IMR-90 (cell line): ENCODE measurements at places on chromosomes 2 and 18. TPM values are rescaled to one million over a fixed set of nuclear protein-coding genes. Genes with fewer than 3 reads are reported as not detected.
A peak's percentile ranks its signal among the peaks of the same experiment; 100 is the strongest.

Gene WDR75
- polyA plus RNA-seq, result 17.6 and 21.7 TPM in 2 replicates

DNA sequence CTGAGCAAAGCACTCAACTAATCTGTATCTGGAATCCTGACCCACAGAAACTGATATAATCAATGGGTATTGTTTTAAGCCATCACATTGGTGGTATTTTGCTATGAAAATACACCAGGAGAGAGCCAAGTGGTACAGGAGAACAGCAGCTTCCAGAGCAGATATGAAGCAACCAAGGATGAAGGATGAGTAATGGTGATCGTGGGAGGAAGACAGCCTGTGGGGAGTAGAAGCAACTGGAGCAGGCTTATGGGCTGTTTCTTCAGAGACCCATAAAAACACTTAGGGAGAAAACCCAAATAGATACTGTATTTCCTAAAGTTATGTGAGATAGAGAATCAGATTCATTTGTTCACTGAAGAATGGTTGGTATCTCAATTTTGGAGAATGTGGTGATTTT is 330.8 kb downstream of the NUP35 start:
- no peak for DNase-seq

DNA sequence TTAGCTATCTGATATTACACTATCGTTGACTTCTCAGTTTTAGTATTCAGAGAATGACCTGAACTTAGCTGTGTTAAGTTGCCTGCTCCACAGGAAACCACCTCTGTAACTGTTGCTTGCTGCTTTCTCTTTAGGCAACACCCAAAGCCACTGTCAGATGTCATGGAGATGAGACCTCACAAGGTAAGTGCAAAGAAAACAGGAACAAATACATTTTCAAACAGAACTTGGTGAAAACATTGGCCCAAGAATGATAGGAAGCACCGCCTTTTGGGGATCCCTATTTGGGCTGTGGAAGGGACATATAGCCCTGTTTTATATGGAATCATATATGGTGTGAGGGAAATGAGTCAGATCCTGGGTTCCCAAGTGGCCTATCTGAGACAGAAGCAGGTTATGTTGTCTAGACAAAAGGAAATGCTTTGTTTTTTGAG is 143.4 kb downstream of the UBE2E3 start:
- no peak for DNase-seq

Gene SERPINB5
- polyA plus RNA-seq, result not detected in 2 replicates

Gene KCNF1
- 1.4 TPM in 2 replicates for polyA plus RNA-seq

Gene MAP4K4
- 80.8 and 89.4 TPM in 2 replicates for polyA plus RNA-seq

Gene TUBA3E
- not detected in 2 replicates for polyA plus RNA-seq

- DNase-seq, result no peak
Measured at GRCh38 chr2:227719641-227720040, 1.8 kb upstream of the SLC19A3 start.

DNA sequence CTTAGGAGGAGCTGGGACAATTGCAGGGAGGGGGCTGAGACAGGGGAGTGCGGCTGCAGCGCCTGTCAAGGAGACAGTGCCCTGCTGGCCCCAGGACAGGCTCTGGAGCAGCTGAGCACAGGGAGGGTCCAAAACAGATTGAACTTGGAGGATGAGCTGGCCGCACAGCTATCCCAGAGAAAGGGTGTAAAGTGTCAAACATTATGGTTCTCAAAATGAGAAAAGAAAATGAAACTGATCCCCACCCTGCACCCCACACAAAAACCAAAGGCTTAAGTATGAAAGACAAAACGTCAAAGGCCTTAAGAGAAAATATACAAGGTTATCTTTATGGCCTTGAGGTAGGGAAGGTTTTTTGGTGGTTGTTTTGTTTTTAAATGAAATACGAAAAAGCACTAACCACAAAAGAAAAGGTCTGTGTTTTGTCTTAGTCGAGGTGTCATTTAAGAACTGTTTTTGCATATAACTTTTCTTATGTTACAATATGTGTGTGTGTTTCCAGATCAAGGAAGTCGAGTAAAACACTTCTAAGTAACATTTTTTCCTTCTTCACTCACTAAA is 111.8 kb downstream of the HDAC4 start:
- DNase-seq, result no peak

Gene IL37
- 0.15 TPM in 1 of 2 replicates, not detected in the other for polyA plus RNA-seq

DNA sequence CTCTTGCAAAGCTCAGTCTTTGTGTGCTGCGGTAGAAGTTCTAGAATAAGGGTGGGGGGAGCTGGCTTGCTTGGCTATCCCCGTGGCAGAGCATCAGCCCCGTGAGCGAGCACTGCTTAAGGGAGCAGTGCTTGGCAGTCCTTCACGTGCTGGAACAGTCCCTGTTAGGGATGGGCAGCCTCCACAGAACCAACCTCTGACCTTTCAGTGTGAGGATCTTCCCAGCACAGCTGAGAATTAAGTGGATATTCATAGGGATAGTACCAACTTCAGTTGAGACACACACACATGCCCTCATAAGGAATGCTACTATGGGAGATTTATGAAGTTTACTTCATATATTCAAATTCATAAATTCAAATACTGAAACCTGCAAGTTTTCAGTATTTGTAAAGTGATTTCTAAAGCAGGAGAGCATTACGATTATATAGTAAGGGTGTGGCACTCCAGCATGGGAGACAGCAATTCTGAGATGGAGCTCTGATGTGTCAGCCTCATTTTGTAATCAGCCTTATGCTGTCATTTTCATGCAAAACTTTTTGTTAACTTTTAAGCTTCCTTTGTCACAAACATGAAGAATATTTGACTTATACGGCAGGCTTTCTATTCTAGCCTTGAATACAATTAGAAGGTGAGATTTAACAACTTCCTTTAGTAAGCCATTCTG is 39.5 kb downstream of the ATP9B start:
- no peak for DNase-seq

DNA sequence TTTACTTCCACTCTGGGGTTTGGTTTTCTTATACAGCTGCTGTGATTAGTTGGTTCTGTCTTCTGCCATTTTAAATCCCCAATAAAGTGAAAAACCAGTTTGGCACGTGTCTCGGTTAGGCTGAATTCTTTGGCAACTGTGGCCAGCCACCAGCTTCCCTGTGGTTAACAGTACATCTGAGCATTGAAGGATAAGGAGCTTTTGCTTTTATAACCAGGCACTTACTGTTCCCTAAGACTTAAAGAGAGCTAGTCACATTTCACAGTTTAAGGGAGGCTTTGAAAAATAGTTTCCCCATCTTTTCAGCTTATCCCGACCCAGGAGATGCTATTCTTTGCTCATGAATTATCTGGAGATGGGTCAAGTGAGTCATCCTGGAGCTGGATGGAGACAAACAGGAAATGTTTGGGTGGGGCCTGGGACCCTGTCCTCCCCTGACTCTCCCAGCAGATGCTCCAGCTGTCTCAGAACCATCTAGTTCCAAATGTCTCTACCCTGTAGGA is 57.3 kb upstream of the EML6 start:
- peak; percentile 81 for DNase-seq

GRCh38 chr2:224135881-224136280 is 96.8 kb upstream of the SERPINE2 start:
- DNase-seq, result no peak

Gene CFAP65
- not detected in 2 replicates for polyA plus RNA-seq

DNA sequence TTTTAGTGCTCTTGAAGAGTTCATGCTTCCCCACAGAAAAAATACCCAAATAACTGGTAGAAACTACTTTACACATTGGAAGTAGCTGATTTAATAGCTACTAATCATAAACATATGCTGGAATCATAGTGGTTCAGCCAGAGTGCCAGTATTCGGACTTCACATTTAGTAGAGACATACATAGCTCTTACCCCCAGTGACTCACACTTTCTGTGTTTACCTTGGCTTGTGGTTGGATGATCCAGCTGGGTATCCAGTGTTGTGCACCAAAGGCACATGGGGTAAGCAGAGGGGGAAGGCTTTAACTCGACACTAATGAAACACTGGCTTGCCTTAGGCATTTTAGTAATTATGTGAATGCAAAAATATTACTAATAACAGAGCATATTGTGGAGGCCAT is 18.1 kb downstream of the ARHGAP28 start:
- DNase-seq, result peak; percentile 97

DNA sequence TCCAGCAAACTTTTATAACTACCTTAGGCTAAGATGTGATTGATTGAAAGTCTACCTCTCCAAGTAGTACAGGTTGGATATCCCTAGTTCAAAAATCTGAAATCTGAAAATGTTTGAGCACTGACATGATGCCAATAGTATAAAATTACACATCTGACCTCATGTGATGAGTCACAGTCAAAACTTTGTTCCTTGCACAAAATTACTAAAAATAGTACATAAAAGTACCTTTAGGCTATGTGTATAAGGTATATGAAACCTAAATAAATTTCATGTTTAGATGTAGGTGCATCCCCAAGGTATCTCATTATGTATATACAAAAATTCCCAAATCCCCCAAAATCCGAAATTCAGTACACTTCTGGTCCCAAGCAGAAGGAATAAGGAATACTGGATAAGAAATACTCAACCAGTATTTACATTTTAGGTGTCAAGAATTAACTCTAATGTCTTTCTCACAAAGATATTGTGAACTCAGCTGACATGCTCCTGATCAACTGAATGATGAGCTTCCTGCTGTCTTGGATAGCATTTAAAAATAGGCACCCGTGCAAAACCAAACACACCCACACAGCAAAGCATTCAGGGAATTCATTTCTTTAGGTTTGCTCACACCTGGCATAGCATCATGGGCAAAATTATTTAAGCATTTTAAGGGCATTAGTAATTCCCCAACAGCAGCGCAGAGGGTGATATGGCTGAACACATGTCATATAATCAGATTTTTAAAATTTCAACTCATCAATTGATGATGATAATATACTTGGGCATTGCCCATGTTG is 497.4 kb upstream of the MEIS1 start:
- DNase-seq, result peak; percentile 17

GRCh38 chr18:58552896-58553295 is 76.0 kb downstream of the ALPK2 start:
- no peak for DNase-seq
